ENCODE measurements at places on chromosomes 1 and 21. TPM values are rescaled to one million over a fixed set of nuclear protein-coding genes. Genes with fewer than 3 reads are reported as not detected.
A peak's percentile ranks its signal among the peaks of the same experiment; 100 is the strongest.

DNA sequence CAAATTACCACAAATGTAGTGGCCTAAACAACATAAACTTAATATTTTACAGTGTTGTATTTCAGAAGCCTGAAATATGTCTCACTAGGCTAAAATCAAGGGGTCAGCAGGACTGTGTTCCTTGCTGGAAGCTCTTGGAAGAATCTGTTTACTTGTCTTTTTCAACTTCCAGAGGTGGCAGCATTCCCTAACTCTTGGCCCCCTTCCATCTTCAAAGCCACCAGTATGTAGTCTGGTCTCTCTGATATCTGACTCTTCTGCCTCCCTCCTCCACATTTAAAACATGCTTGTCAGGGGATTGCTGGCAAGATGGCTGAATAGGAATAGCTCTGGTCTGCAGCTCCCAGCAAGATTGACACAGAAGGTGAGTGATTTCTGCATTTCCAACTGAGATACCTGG lies 567.5 kb downstream of the PLA2G4A start:
- DNase-seq, result no peak

DNA sequence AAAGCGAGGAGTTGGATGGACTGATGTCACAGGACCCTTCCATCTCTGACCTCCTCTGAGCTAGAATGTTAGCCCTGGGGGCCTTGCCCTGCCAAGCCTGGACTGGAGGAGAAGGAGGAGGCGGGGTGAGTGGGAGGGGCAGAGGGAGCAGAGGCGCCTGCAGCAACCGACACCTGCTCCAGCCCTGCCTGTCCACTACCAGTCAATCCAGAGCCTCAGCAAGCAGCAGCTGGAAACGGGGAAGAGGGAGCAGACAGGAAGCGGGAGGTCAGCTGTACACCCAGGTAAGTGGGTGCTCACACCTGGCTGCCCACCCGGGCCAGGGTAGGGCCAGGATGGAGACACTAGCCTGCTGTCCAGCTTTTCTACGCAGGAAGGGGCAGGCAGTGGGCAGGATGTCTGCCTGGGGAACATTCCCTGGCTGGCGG lies at the start of gene IGFN1:
IGFN1 (plus strand) TSS at position 201 of the 428 bp plus-strand sequence. CDS start 2,470 bp downstream, outside the sequence.
- DNase-seq, result no peak

GRCh38 chr1:228463559-228464455 lies 23.4 kb upstream of the RNF187 start:
- peak; percentile 92 for DNase-seq

GRCh38 chr1:212354464-212354863 lies 60.2 kb downstream of the PACC1 start:
- DNase-seq, result no peak

- DNase-seq, result no peak
These were observed 705.9 kb upstream of the NCAM2 start for GRCh38 chr21:20292280-20292679.

DNA sequence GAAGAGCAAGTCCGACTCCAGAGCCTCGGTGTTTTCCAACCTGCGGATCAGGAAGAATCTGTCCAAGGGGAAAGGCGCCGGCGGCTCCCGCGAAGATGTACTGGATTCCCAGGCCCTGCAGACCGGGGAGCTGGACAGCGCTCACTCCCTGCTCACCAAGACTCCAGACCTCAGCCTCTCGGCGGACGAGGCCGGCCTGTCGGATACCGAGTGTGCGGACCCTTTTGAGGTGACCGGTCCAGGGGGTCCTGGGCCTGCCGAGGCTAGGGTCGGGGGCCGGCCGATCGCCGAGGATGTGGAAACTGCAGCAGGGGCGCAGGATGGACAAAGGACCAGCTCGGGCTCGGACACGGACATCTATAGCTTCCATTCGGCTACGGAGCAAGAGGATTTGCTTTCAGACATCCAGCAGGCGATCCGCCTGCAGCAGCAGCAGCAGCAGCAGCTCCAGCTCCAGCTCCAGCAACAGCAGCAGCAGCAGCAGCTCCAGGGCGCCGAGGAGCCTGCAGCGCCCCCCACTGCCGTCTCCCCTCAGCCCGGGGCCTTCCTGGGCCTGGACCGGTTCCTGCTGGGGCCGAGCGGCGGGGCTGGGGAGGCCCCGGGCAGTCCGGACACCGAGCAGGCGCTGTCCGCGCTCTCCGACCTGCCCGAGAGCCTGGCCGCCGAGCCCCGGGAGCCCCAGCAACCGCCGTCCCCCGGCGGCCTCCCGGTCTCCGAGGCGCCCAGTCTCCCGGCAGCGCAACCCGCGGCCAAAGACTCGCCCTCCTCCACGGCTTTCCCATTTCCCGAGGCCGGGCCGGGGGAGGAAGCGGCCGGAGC lies 827 bp downstream of the FMN2 start:
- no peak for DNase-seq

GRCh38 chr1:185561629-185562028 lies 172.6 kb upstream of the HMCN1 start:
- DNase-seq, result no peak

GRCh38 chr21:42648606-42649005 lies 4.8 kb upstream of the PDE9A start:
- no peak for DNase-seq

DNA sequence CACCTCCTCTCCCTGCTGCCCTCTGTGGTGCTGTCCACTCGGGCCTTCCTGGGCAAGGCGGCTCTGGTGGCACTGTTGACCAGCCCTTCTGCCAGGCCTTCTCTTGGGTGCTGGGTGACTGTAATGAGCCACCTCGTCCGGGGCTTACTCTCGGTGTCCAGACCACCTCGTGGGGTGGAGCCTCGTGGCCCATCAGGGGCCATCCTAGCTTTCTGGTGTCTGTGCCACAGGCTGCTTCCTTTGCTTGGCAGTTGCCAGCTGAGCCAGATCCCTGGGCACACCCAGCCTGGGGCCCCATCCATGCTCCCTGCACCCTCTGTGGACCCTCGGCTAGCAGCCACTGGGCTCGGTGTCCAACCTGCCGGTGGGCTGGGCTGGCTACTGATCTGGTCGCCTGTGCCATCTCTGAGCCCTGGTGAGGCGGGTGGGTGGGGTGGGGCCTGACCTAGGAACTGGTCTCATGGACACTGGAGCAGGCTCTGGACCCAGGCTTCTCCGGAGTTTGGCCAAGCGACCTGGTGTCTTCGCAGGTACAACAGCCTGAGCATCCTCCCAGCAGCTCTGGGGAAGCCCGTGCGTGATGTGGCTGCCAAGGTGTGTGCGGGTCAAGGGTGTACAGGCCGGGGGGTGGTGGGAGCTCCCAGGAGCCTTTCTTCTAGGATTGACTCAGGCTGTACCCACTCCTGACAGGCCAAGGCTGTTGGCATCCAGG lies 1.4 kb downstream of the PRXL2B start:
- no peak for DNase-seq

- DNase-seq, result no peak
These were observed 268.5 kb downstream of the DUSP10 start for GRCh38 chr1:221473411-221473810.

- DNase-seq, result no peak
These were observed 15.5 kb downstream of the IFNGR2 start for GRCh38 chr21:33418691-33419090.

The OLFML3 gene
- total RNA-seq, result not detected

The TLR5 gene
- total RNA-seq, result 0.48 TPM

The RGS21 gene
- total RNA-seq, result not detected

The ZNF692 gene
- 60.4 TPM for total RNA-seq

All from activated CD4-positive, alpha-beta memory T cell treated with anti-CD3 and anti-CD28 coated beads for 36 hours (primary cell).